ENCODE measurements at places on chromosomes 1 and 21.

GRCh38 chr1:6634371-6635052 lies 9.8 kb downstream of the THAP3 start:
- no peak for DNase-seq

- no peak for DNase-seq
Measured at GRCh38 chr1:229860926-229861325, 206.1 kb upstream of the GALNT2 start.

DNA sequence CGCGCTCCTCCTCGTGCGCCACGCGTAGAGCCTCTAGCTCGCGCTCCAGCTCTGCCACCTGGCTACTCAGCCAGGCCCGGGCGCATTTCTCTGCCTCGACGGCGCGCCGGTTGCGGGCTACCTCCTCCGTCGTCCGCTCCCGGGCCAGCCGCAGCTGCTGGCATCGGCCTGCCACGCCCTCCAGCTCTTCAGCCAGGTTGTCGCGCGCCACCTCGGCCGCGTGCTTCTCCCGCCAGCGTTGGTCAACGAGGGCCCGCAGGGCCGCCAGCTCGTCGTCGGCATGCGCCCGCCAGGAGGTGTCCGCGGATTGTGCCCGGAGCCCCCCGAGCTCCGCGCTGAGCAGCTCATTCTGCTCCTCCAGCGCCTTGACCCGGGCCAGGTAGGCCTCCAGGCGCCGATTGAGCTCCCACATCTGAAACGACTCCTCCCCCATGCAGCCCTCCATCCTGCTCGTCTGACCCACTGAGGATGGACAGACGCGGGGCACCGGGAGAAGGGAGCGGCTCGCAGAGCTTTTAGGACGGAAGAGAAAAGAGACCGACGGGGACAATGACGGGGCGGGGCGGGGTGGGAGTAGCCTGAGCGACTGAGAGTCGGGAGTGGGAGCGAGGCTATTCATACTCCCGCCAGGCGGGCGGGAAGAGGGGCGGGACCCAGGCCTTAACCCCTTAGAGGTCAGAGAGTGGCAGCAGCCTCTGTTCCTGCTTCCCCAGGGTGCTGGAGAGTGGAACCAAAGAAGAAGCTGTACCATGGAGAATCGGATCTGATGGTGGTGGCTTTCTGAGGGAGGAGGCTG lies at the start of gene NES:
Gene NES (minus strand): TSS at position 588 of the 796 bp plus-strand sequence. CDS start 143 bp downstream, at position 445.
- no peak for DNase-seq

DNA sequence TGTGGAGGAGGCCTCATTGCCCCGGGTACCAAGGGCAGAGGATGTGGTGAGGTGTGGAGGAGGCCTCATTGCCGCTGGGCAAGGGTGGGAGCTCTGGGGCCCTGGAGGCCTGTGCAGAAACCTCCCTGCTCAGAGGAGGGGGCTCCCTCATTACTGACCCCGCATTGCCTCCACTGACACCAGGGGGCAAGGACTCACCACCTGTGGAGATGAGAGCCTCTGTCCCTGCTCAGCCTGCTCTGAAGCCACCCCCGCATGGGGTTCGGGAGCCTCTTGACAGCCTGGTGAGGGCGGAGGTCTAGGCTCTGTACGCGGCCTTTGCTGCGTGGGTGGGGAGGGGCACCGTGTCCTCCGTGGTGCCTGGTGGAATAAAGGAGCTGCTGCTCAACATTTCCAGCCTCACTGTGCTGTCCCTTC lies 95.0 kb upstream of the COL6A1 start:
- no peak for DNase-seq

DNA sequence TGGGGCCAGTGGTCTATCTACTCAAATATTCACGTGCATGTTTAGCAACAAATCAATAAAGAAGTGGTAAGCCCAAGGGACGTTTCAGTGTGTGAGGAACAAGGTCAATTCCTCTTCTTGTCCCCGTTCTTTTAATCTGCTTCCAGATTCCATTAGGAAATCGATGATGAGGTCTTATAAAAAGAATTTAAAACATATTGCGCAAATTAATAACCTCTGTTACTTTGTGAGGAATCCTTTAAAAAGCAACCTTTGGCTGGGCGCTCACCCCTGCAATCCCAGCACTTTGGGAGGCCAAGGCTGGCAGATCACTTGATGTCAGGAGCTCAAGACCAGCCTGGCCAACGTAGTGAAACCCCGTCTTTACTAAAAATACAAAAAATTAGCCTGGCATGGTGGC lies 113.0 kb upstream of the TMPRSS2 start:
- no peak for DNase-seq

DNA sequence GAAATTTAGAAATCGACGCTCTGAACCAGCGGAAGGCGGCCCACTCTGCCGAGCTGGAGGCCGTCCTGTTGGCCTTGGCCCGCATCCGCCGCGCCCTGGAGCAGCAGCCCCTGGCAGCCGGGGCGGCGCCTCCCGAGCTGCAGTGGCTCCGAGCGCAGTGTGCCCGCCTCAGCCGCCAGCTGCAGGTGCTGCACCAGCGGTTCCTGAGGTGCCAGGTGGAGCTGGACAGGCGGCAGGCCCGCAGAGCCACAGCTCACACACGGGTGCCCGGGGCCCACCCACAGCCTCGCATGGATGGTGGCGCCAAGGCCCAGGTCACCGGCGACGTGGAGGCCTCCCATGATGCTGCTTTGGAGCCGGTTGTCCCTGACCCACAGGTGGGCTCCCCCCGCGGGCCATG lies 47.0 kb upstream of the DIP2A start:
- DNase-seq: no peak

DNA sequence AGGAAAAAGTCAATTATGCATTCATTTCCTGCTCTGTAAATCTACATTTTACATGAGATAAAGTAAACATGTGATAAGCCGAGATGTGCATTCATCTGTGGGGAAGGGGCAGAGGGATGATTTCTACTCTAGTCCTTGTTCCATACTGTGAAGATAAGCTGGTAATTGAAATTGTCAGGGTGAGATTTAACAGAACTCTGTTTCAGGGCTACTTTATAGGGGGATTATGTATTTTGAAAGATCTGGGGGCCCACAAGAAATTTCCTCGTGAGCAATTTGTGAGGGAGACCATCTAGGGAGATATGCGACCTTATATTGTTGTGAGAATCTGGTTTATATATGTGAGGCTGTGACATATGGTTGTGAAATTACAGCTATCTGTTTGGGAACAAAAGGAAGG lies 73.1 kb upstream of the KCNK1 start:
- DNase-seq: no peak

DNA sequence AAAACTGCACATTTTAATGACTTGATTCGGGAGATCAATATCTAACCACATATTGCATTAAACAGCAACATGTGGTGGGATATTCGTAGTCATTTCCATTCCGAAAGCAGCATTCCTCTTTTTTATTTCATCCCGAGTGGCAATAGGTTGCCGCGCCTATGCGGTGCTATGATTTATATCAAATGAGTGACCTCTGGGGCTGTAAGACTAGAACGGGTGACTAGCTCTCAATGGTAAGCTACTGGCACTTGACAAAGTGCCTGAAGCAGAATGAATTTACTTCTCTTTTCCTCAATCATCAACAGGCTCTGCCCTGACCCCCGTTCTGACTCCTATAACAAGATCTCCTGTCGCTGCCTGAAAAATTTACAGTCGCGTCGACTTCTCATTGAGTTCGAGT lies 162.3 kb downstream of the ZNF281 start:
- DNase-seq: no peak

DNA sequence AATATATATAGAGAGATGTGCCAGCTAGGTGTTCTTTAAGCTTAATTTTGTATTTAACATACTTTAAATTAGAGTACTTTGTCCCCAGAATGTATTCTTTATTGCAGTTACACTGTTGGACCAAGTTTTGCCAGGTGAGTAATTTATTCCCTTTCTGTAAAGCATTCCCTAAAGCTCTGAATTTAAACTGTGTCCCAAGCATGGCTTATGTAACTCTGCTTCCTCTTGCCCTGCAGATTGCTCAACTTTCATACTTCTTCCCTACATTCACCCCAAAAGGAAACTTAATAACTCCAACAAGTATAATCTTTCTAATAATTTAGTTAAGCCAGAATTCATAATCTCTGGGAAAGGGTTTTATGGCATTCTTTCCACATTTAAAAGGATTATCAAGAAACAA lies 5.6 kb downstream of the LYPLAL1 start:
- no peak for DNase-seq

- DNase-seq: no peak
Measured at GRCh38 chr1:234875953-234876855, 252.4 kb downstream of the TOMM20 start.

GRCh38 chr1:234938924-234939323 lies 189.7 kb downstream of the TOMM20 start:
- DNase-seq: no peak

DNA sequence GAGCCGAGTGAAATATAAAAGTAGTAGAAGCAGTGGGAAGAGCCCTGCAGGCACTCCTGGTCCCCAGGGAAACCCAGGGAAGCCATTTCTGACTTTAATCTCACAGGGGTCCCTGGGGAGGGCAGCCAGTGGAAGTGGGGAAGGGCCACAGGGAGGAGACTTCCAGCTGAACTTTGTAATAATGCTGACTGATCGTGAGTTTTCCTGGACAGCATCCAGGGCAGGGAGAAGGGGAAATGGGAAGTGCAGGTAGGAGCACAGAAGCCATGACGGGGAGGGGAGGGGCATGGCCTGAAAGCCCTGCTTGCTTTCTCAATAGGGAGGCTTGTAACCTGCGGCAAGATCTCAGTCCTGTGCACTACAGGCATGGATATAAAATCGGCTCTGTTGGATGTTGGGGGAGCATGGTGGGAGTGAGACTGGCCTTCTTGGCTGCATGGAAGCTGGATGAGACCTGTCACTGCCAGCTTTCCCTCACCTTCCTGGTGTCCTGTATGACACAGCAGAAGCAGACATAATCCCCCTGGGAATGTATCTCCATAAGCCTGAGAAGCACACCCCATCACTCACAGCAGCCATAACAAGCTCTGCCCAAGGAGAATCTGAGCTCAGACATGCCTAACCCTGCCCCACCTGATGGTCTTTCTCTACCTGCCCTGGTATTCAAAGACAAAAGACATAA lies 15.1 kb upstream of the MX1 start:
- DNase-seq: no peak

DNA sequence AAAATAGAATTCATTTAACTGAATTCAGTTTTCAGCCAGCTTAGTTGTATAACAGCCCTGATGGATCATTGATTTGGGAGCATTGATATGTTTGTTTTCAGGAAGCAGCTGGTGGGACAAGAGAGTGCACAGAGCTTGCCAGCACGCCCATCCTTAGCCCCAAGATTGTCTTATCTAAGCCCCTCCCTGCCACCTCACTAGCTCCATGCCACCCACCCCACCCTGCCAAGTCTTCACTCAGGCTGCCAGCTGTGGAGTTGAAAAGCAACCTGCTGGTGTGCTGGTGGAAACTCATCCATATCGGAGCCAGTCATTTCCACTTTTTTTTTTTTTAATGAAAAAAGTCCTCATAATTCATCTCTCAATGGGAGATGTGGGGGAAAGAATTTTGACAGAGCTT lies 11.8 kb downstream of the KIRREL1 start:
- DNase-seq: no peak

- no peak for DNase-seq
Measured at GRCh38 chr1:204630132-204630905, 55.2 kb downstream of the LRRN2 start.

GRCh38 chr1:22041505-22041904 lies 11.0 kb upstream of the CDC42 start:
- DNase-seq: no peak

- DNase-seq: no peak
Measured at GRCh38 chr21:36966821-36967768, 626 bp upstream of the HLCS start.

GRCh38 chr1:42784547-42784945 lies 245 bp upstream of the TMEM269 start:
- DNase-seq: no peak

DNA sequence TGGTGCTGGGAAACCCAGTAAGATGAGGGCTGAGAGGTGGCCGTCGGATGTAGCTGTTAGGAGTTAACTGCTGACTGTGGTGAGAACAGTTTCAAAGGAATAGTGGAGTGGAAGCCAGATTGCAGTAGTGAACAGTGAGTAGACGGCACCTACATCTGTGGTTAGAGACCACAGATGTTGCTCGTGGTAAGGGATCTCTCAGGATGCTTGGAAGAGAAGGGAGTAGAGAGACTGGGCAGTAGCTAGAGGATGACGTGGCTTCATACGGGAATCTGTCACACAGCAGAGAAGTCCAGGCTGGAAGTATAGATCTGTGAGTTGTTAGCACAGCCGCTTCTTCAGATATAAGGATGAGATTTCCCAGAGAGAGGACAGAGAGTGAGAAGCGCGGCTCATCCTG lies 7.8 kb upstream of the ARTN start:
- no peak for DNase-seq

DNA sequence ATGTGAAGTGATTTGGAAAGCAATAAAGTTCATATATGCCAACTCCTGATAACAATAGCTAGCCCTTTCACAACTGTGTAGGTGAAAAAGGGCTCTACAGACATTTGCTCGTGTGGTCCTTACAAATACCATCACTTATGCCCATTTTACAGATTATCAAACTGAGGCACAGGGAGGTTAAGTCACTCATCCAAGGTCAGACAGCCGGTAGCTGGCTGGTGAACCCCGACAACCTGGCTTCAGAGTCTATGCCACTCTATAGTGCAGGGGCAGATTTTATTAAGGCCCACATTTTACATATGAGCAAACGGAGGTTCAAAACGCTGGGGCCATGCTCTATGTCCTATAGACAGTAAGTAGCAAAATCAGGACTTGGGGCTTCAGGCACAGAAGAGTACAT lies 280.5 kb downstream of the RRAGC start:
- DNase-seq: no peak

DNA sequence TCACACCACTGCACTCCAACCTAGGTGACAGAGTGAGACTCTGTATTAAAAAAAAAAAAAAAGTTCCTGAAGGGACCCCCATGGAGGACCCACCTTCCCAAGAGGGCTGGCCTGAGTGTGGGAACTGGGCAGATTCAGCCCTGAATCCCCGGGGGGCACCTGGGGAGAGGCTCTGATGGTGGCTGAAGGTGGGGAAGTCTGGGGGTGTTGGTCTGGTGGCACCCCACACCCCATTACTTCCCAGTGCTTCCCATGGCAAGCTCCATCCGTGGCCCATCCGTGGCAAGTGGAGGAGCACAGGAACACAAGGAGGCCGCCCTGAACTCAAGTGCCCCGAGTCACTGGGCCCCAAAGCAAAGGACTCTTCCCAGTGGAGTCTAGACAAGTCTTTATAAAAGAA lies 778 bp upstream of the TNFRSF25 start:
- DNase-seq: no peak
